ENCODE measurements at places on chromosomes 12 and 14.

DNA sequence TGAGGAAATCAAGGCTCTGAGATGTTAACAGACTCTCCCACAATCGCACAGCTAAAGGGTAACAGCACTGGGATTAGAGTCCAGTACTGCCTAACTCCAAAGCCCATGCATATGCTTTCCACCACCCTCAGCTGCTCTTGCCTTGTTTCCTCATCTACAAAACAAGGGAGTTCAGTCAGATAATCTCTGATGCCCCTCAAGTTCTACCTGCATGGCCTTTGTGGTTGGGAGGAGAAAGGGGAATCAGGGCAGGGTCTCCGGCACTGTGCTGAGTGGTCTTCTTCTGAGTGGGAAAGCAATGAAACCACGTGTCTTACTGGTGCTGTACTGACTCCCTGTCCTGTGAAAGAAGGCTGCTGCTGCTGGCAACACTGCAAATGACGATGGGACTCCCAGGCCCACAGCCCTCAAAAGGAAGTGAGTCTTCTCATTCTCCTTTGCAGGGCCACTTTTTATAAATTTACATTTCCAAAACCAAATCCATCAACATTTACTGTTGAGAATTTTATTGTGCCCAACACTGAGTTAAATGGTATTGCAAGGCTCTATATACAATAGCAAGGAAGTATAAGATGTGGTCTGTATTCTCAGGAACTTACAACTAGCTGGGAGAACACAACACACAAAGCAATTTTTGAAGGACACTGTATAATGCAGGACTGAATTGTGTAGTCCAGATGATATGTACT lies 19.7 kb upstream of the DUSP16 start:
- DNase-seq: no peak

- DNase-seq: no peak
These were observed 874.9 kb downstream of the NRXN3 start for GRCh38 chr14:79044894-79045624.

- DNase-seq: no peak
These were observed 58.6 kb downstream of the NRXN3 start for GRCh38 chr14:78228702-78229327.

DNA sequence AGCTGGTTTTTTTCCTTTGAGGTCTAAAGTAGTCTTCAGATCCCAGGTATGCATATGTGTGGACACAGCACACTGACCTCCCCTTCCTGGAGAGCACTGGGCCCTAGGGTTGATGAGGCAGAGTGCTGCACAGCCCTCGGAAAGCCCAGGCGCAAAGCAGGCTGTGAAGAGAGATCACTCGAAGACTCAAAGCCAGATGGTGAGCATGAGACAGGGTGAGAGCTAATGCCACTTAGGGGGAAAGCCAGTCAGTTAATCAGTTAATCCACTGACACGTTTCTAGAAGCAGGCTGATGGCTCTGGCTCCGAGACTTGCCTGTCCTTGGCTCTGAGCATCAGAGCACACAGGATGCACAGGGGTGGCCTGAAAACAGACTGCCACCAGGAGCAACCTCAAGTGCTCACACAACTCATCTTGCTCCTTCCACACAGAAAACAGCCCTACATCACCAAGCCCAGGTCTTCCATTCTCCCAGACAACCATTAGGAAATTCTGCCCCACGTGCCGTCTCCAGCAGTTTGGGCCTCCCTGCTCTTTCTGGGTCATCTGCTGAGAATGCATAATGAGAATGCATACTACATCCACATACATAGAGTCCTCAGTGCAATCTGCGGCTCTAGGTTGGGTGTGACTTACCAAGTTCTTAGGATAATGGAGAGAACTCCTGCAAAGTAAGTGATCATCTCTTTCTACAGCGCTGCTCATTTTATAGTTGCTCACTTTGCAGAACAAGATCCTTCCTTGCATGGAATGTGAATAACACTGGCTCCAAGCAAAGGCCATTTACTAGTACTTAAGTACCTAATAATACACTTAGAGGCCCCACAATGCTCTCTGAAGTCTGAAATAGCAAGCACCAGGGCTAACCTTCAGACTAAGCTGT lies 12.0 kb downstream of the AQP6 start:
- DNase-seq: no peak

- no peak for DNase-seq
These were observed 636 bp upstream of the ARL6IP4 start for GRCh38 chr12:122979908-122980182.

- no peak for DNase-seq
These were observed 50.9 kb upstream of the VASH1 start for GRCh38 chr14:76710056-76711010.

DNA sequence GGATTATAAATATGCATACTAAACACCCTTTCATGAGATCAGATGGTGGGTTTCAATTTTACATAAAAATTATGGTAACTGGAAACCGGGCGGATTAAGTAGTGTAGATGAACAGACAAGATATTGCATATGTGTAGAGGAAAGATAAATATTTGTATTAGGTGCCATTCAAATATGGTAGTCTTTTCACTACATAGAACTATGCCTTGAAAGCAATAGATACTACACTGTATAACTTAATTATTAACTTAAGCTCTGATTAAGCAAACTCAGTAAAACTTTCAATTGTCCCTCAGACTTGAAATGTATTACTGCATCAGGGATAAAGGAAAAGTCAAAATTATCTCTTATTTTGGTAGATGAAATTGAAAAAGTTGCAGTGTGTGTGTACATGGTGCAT lies 1.9 kb downstream of the PTPN21 start:
- DNase-seq: no peak

- DNase-seq: no peak
These were observed 453 bp upstream of the SLC4A8 start for GRCh38 chr12:51424094-51424661.

- no peak for DNase-seq
These were observed 14.7 kb downstream of the RASAL1 start for GRCh38 chr12:113120670-113121370.

- DNase-seq: no peak
These were observed 188.7 kb downstream of the TTC8 start for GRCh38 chr14:89013098-89013504.

- DNase-seq: no peak
These were observed 33.8 kb downstream of the KCNK10 start for GRCh38 chr14:88289234-88289633.

DNA sequence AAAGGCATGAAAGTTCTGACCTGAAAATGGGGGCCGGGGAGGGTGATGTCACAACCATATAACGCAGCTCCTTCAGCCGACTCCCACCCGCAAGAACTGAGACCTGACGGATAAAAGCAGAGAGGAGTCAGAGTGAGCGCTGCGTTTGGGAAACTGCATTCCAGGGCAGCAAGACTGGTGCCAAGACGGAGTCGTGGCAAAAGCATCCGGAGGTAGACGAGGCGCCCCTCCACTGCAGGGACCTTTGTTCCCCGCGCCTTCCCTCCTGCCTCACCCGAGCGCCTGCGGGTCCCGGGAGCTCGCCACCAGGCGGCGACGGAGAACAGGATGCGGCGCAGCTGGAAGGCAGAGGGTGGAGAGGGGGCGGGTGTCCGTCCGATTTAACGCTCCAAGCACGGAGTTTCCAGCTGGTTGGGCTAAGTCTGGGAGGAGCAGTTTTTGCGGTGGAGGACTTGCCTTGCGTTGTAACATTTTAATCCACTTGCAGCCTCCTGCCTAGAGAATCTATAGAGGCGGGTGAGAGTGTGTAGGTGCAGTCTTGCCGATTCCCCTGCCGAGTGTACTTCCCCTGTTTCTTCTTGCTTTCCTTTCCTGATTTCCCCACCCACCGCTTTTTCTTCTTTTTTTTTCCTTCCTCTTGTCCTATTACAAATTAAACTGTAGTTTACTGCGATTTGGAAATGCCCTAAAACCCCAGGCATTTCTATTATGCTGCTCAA lies 1.2 kb upstream of the CPNE8 start:
- DNase-seq: peak; percentile 25

DNA sequence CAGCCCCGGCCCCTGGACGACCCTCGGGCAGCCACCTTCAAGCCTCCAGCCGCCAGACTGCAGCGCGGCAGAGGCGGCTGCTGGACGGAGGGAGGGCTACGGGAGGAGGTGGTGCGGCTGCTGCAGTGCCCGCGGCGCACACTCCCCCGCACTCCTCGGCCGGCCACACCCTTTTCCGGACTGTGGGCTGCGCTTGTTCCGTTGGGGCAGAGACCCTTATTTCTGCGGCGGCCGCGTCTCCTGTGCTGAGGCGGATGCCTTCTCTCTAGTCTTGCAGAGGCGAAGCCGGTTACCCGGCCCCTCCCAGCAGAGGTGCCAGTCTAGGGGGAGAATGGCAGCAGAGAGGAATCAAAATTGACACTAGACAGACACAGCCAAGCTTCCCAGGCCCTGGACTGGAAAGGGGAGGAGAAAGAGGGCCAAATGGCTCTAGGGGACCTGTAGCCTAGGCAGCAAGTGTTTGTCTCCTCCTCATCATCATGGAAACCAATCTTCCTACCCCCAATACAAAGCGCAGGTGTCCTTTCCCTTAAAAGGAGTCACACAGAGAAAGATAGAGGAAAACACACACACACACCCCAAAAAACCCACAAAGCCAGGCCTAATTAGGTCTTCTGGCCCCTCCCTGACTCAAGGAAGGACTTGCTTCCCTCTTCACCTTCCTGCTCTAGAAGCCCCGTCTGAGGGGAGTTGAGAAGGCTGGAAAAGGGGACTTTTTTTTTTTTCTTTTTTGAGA lies 1.3 kb downstream of the ESYT1 start:
- DNase-seq: peak; percentile 63

GRCh38 chr12:5456906-5457305 lies 25.0 kb downstream of the NTF3 start:
- DNase-seq: no peak

DNA sequence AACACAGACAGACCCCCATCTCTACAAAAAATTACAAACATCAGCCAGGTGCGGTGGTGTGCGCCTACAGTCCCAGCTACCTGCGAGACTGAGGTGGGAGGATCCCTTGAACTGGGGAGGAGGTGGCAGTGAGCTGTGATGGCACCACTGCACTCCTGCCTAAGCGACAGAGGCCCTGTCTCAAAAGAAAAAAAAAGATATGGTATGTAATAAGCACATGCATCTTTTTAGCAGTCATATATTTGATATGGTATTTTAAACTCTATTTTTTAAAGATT lies 7.2 kb downstream of the SLC15A4 start:
- no peak for DNase-seq

DNA sequence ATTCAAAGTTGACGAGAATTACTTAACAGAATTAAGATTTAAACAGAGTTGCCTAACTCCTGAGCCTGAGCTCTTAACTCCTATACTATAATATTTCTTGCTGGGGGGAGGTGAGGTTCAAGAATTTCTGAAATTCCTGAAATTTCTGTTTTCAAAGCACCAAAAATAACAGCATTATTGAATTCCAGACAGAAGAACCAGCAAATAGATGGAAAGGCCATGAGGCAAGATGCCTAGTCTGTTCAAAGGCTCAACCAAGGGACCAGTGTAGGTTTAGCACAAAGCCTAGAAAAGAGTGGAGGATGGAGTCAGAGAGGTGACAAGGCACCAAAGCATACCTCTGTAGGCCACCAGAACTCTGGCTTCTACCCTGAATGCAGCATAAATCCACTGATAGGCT lies 76.4 kb downstream of the PPP1R12A start:
- no peak for DNase-seq

DNA sequence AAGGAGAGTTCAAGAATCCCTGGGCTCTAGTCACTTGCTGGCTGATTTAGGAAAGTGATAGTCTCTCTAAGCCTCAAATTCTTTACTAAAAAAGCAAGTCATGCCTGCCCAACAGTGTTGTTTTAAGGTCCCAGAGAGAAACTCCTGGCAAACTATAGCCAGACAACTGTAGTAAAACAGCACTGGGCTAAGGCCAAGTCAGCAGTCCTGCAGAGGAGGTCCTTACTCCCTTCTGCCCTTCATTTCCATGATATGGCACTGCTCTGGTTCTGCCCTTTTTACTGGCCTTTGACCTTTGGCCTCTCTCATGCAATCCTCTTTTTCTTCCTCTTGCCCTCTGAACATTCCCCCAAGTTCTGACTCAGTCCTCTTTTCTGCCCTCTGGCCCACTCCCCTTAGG lies 74.9 kb downstream of the VWF start:
- DNase-seq: no peak

DNA sequence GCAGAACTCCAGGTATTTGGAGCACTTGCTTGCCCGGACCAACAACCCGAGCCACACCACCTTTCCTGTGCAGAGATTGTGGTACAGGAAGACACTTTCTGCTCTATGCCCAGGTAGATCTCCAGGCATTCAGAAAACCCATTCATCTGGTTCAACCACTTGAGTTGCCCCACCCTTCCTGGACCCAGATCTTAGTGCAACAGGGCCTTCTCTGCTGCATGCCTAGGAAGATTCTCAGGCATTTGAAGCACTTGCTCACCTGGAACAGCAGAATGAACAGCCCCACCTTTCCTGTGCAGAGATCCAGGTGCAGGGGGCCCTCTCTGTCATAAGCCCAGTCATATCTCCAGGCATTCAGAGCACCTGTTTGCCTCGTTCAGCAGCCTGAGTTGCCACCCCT lies 412.8 kb upstream of the MGAT4C start:
- no peak for DNase-seq

- DNase-seq: no peak
These were observed 62.0 kb downstream of the SLC25A47 start for GRCh38 chr14:100384819-100385813.

GRCh38 chr12:29640589-29641345 lies 143.0 kb downstream of the TMTC1 start:
- no peak for DNase-seq

GRCh38 chr14:104278214-104278534 lies 139.8 kb downstream of the KIF26A start:
- no peak for DNase-seq

GRCh38 chr12:120528861-120529525 lies at the start of gene COQ5:
COQ5 (minus strand) TSS chr12:120529158; CDS start chr12:120529141, 17 bp downstream.
- peak; percentile 56 for DNase-seq

DNA sequence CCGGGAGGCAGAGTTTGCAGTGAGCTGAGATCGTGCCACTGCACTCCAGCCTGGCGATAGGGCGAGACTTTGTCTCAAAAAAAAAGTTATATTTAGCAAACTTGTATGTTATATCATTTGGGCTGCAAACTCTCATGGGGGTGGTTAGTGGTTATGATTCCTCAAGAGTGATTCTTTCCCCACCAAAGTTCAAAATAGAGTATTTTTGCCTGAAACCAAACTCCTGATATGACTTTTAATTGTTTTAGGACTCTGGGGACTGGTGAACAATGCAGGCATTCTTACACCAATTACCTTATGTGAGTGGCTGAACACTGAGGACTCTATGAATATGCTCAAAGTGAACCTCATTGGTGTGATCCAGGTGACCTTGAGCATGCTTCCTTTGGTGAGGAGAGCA lies 18.6 kb downstream of the HSD17B6 start:
- no peak for DNase-seq

DNA sequence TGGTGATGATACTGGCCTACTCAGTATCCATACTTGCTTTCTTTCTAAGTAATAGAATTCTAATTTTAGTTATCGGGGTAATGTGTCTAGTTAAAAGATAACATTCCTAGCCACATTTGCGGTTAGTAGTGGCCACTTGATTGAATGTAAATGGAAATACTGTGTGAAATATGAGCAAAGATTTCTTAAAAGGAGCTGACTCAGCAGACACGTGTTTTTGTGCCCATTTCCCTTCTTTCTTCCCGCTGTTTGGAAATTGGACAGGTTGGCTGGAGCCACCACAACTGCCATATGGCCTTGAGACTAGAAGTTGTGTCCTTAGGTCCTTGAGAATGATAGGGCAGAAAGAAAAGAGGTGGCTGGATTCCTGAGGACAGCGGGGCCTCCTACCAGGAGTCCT lies 19.8 kb upstream of the DCD start:
- DNase-seq: no peak
